ENCODE measurements at places on chromosomes 1 and 21. TPM values are rescaled to one million over a fixed set of nuclear protein-coding genes. Genes with fewer than 3 reads are reported as not detected.

The OR2L8 gene
- total RNA-seq, result not detected

GRCh38 chr1:2165646-2166045 is 28.9 kb downstream of the FAAP20 start:
- no peak for DNase-seq

DNA sequence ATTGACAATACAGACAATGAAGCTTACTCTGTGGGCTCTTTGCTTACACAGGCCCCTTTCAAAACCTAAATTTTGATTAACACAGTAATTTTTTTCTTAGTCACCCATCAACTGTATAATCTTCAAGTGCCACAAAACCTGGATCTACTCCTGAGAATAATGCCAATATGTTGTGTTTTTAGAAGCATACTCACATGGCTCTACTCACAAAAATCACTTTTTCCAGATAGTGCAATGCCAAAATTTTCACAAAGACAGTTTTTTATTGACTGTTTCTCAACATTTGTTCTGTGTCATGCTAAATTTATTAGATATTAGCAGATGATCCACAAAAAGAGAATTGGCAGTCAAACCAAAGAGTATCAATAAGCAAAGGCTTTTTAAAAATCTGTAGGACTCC is 493.7 kb upstream of the C1orf87 start:
- DNase-seq, result no peak

DNA sequence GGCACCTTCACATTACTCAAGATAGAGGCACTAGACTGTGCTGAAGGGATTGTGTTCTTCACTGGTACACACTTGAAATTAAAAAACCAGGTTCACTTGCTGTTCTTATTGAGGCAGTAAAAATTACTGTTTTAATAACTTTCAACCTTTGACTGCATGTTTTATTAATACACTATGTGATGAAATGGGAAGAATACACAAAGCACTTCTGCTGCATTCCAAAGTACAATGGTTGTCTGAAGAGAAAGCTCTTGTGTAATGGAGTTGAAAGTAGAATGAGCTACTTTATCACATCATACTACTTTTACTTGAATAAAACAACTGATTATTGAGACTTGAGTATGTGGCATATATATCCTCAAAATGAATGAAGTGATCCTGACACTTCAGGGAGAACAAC is 49.7 kb downstream of the LRRC8C start:
- no peak for DNase-seq

GRCh38 chr1:9101510-9102146 is 27.3 kb downstream of the GPR157 start:
- DNase-seq, result no peak

GRCh38 chr1:183954496-183954895 is 83.0 kb downstream of the COLGALT2 start:
- DNase-seq, result no peak

The GPR89A gene
- 9.9 TPM for total RNA-seq

The HTR1D gene
- total RNA-seq, result not detected

The OR2T35 gene
- total RNA-seq, result not detected

The NRIP1 gene
- total RNA-seq, result 15.9 TPM

DNA sequence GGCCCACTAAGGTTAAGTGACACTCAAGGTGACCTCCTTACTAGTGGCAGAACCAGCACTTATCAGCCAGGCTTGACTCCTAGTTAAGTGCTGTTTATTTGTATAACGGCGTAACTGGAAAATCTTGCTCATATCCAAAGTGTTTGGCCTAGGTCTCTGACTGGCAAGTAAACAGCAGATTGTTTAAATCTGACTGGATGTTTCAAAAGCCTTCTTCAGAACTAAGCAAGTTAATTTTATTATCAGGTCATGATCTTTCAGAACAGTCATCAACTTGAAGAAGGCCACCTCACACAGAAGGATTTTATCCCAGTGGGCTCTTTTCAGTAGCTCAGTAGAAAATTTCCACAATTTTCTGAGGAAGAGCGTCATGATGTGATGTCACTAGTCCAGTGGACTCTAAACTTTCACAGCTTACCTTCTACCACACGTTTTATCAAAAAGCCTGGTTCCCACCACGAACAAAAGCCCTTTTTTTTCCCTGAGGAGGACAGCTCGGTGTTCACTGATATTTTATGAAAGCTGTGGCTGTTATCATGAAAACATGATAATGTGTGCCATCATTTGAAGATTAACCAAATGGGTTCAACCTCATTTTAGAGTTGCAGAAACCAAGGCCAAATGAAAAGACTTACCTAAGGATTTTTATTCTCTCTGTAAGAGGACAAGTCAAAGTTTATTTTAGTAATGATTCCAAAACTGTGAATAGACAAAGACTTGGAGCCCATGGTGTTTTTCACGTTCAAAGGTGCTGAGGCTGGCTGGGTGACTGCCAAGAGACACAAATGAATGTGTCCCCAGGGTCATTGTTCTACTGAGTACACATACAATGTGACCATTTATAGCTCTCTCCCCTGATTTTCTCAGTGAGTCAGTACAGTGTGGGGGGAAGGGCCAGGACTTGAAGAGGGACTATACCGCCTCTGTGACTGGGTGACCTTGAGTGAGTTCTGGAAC is 9.1 kb downstream of the SGIP1 start:
- peak; percentile 42 for DNase-seq

- no peak for DNase-seq
These were observed 203.4 kb upstream of the SPAG17 start for GRCh38 chr1:118388301-118388959.

The SMCP gene
- total RNA-seq, result not detected

The SVBP gene
- 18.1 TPM for total RNA-seq

DNA sequence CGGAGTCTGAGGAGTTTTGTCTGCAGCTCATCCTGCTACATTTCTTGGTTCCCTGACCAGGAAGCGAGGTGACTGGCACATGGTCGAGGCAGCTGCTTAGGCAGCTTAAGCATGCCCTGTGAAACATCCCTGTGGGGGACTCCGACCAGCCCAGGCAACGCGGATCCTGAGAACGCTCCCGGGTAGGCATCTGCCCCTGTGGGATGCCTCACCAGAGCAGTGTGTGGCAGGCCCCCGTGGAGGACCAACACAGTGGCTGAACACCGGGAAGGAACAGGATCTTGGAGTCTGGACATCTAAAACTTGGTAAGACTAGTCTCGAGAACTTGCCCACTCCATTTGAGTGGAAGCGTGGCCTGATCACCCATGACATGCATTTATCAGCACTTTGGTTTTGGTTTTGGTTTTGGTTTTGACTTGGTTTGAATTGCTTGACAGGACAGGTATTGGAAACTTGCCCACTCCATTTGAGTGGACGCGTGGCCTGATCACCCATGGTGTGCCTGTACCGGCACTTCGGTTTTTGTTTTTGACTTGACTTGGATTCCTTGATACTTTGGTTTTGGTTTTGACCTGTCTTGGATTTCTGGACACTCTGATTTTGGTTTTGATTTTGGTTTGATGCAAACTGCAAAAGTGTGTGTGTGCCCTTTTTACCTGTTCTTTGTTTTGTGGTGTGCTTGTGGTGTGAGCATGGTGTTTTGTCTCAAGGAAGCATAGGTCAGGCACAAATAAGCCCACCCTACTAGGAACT is 12.2 kb upstream of the NEK2 start:
- no peak for DNase-seq

- DNase-seq, result peak; percentile 91
These were observed 146.1 kb upstream of the FGGY start for GRCh38 chr1:59150577-59151386.

- DNase-seq, result no peak
These were observed 56.7 kb downstream of the UCK2 start for GRCh38 chr1:165884009-165884689.

- peak; percentile 66 for DNase-seq
These were observed 29.1 kb downstream of the IGFN1 start for GRCh38 chr1:201219481-201220387.

The NES gene
- 8.9 TPM for total RNA-seq

The COL8A2 gene
- 9.8 TPM for total RNA-seq

GRCh38 chr1:11501491-11501897 is 22.5 kb downstream of the DISP3 start:
- DNase-seq, result peak; percentile 78

DNA sequence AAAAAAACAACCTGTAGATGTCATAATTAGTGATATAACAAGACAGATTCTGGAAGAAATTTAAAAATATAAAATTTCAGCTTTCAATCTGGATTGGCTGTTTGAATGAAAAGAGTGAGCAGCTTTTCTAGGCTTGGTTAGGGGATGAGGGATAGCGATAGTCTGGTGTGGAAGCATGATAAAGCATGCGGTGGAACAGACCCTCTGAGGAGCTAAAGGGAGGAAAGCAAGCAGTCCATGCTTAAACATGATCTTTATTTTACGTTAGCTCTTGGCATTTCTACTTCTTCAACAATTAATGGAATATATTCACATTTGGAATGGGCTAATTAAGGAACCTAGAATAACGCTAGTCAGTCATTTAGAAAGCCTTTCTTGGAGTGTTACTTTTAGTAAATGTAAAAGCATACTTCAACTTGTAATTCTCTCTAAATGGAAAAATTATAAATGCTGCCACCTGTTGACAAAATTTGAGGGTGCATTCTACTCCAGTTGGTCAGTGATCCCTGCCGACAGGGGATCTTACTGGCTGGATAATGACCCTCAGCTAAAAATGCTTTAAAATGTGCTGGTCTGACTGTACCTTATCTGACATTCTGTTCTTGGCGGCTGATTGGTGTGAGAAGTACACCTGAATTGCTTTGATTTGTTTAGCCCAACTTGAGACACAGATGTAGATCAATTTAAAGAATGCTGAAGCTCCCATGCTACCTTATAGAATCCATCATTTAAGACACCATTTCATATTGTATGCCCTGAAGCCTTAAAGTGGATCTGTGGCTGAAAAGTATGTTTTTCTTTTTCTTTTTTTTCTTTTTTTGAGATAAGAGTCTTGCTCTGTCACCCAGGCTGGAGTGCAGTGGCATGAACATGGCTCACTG is 61.2 kb downstream of the AK4 start:
- DNase-seq, result peak; percentile 43
